ENCODE measurements at places on chromosomes 3 and 15. TPM values are rescaled to one million over a fixed set of nuclear protein-coding genes. Genes with fewer than 3 reads are reported as not detected.

The LRRC31 gene
- total RNA-seq: not detected

The ERICH6 gene
- 0.40 TPM for total RNA-seq

The CCDC12 gene
- 53.2 TPM for total RNA-seq

The CCR3 gene
- total RNA-seq: not detected

The STRA6 gene
- 146 TPM for total RNA-seq

DNA sequence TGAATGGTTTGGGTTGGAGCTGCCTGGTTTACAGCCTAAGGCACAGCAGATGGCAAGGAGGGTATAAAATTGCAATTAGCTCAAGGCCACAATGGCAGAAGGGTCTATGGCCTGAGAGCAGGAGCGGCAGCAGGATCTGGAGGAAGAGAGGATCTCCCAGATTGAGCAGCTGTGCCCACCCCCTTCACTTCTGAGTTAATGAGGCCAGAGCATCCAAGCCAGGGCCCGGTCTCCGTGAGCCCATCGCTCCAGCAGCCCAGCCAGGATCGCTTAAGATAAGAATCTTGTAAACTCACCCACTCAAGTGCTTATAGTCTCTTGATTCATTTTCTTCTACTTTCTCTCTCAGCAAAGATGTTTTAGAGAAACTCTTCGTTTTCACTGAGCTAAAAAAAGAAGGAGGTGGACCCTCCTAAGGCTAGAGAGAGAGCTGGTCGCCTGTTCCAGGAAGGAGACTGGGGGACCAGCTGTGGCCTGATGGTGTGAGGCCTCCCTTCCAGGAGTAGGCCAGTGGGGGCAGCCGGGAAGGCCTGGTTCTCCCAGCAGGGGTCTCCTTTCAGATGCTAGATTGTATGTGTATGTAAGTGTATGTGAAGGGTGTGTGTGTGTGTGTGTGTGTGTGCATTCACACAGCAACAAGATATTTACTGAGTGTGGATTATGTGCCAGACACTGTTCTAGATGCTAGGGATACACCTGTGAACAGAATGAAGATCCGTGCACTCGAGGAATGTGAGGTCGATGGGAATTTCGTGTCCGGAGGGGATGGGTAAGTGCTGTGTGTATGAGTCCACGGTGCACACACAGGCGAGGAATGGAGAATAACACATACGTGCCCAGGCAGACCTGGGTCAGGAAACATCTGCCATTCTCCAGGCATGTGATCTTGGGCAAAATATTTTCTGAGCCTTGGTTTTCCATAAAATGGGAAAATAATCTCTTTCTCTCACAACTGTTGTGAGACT, 18.6 kb downstream of the MAGEF1 start:
- DNase-seq: no peak

DNA sequence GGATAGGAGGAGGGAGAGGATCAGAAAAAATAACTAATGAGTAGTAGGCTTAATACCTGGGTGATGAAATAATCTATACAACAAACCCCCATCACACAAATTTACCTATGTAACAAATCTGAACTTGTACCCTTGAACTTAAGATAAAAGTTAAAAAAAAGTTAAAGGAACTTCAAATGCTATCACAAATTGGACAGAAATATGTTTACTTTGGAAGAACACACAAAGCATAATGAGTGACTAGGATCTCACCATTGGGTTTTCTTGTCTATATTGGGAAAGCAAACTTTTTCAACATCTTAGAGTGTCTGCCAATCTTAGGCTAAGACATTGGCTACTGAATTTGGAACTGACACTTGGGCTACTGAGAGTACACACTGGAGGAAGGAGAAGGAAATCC, 140.4 kb downstream of the THRB start:
- DNase-seq: no peak

DNA sequence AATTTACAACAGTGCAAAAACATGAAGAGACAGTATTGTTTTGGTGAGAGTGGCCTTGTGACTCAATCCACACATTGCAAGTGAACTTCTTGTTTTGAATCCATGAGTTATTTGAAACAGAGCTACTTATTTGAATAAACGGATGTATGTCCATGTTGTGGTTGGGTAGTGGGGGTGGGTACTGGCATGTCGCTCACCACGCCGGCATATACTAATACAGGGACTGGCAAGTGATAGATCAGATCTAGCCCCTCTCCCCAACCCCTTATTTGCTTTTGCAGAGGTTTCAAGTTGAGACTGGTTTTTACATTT, 83.8 kb downstream of the EDEM1 start:
- DNase-seq: no peak

GRCh38 chr15:35993196-35993595, 447.2 kb upstream of the DPH6 start:
- no peak for DNase-seq

DNA sequence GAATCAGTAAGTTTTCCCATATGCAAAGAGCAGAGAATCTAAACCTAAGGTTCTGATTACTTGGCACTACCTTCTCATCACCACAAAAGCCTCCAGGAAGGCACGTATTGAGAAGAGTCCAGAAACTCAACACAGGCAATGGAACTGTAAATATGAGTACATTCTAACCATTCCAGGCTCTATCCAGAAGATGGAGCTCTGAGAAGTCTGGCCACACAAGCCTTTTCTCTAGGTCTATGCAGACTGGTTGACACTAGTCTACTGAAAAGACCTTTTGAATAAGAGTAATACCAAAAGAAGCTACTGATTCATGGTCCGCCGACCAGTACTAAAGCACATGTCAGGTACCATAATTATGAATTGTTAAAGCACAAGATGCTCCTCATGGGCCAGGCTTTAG, 12.2 kb upstream of the NCKIPSD start:
- no peak for DNase-seq

GRCh38 chr15:52496776-52497470, 31.8 kb downstream of the MYO5A start:
- no peak for DNase-seq

All from neural crest cell (in vitro differentiated cells).